Posterior vena cava (tissue), 2 donors: ENCODE measurements at places on chromosomes 2 and 18. TPM values are rescaled to one million over a fixed set of nuclear protein-coding genes. Genes with fewer than 3 reads are reported as not detected.

DNA sequence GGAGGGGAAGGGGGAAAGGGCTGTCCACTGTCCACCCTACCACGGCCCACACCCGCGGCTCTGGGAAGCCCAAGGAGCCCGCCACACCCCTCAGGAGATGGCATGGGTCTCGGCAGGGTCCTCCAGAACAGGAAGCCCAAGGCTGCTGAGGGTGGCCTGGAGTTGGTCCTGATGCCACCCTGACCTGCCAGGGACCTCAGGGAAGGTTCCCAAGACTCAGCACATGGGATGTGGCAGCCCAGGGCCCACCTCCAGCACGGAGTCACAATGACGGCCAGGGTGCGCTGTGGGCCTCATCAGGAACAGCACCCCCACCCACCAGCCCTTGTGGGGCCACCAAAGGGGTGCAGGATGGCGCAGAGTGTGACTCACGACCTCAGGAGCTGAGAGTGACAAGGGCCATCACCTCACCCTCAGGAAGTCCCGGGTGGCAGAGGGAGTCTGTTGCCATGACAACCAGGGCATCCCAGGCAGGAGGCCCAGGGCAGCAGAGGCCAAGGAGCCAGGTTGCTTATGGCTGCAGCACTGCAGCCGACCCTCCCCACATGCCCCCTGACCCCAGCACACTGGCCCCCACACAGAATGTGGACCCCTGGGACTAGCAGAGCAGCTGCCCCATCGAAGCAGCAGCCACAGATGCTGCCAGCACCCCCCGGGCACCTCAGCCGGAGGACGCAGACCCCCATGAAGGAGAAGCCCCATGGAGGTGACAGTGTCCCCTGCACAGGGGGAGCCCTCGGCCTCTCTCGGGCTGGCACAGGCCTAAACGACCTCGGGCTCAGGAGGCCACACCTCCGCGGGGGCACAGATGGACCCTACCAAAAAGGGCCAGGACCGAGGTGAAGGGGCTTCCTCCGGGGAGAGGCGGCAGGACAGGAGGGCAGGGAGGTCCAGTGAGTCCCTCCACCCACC, 34.3 kb downstream of the KIF1A start:
- DNase-seq: peak; percentile 72

DNA sequence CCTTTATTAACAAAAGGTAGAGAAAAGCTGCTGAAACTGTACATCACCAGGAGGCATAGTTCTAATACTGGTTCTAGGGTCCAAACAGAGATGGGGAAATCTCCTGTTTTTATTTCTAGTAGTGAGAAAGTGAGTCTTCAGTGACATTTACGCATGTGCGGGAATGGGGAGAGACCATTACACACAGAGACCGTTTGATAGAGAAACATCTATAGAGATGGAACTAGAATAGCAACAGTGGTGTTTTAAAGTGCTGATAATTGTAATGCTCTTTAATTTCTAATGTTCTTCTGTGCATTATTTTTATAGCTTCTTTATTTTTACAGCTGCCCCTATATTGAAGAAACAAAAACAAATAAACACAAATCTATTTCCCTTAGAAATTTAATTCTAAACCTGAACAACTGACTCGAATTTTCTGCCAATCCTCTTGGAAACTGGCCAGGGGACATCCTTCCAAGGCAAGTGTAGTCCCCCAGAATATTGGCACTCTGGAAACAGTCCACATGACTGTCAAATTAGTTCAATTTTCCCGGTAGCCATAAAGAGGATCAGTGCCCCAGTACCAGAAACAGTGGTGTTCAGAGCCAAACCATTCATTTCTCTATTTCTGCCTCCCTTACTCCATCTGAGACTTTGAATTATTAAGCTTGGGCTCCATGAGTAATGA, 260.9 kb downstream of the ICOS start:
- DNase-seq: no peak

- DNase-seq: no peak
Observed at GRCh38 chr18:28468901-28469300, 292.0 kb upstream of the CDH2 start.

- no peak for DNase-seq
Observed at GRCh38 chr2:61512768-61513398, 25.3 kb downstream of the XPO1 start.

- no peak for DNase-seq
Observed at GRCh38 chr2:166297951-166298350, 77.8 kb downstream of the SCN9A start.

DNA sequence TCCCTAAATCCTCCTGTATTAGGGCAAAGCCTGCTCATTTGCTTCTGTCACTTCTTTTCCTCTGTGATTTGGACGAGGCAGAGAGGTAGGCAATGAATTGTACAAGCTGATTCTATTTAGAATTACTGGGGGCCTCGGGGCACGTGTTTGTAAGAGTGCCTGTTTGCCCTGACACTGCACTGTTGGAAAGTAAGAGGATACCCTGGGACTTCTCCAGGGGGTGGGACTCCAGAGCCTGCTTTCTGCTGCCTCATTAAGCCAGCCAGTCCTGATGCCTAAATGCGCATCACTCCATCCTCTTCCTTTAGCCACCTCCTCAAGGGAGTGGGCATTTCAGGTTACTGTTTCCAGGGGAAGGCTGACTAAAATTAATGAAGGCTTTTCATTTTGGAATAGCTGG, 134.3 kb downstream of the TDRD15 start:
- DNase-seq: no peak

DNA sequence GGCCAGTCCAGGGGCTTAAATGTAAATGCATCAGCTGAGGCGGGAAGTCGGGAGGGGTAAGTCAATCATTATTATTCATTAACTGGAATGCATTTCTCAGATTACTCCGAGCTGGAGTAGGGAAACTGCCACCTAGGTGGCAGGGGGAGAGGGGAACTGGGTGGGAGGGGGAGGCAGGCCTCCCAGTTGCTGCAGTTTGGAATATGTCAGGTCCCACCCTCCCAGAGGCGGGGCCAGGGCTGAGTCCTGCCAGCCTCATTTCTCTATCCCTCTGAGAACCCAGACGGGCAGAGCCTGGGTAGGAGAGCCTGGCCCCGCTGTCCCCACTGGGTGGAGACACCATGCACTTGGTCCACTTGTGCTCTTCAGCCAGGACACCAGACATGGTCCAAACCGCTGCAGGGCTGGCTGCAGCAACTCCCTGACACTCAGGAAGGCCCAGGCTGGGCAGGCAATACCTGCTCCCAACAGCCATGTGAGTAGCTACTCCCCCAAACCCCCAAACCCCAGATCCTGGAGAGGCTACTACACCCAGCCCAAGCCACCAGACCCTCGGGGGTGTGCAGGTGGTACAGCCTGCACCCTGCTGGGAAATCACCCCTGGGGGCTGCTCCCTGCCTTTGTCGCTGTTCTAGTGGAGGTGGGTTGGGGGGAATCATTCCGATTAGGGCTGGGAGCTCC, at the start of gene GPBAR1:
Gene GPBAR1 (plus strand): TSS at position 274 of the 681 bp plus-strand sequence. CDS start 1,710 bp downstream, outside the sequence.
- DNase-seq: peak; percentile 84

DNA sequence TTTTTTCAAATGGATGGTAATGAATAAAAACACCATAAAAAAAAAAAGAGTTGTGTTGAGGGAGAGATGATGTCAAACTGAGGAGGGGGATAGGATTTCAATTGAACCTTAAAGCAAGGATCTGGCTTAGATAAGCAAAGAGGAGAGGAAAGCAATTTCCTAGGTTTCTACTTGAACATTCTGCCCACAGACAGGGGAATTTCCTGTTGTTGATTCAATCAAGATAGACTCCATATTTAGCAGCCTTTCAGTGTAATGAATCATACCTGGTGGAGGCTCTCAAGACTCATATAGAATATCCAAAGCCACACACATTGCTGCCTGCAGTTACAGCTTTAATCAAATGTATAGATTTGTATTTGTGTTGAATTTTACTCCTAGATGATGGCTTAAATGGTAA, 294.4 kb upstream of the PIK3C3 start:
- no peak for DNase-seq

DNA sequence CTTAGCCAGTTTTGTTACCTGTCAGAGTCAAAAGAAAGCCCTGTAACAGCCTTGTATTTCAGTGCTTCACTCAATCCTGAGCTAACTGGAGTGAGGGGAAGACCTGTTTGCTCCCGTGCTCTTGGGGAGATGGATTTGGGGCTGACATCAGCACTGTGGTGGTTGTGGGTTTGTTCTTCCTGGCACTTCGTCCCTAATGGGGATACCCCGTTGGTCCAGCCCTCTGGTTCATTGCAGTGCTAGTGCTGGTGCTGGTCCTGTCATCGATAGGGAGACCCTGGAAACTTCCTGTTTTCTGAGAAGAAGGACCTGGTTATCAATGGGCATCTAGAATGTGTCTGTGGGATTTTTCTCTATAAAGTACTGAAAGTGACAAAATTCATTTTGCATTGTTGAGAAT, 205.4 kb downstream of the ZNF407 start:
- no peak for DNase-seq

DNA sequence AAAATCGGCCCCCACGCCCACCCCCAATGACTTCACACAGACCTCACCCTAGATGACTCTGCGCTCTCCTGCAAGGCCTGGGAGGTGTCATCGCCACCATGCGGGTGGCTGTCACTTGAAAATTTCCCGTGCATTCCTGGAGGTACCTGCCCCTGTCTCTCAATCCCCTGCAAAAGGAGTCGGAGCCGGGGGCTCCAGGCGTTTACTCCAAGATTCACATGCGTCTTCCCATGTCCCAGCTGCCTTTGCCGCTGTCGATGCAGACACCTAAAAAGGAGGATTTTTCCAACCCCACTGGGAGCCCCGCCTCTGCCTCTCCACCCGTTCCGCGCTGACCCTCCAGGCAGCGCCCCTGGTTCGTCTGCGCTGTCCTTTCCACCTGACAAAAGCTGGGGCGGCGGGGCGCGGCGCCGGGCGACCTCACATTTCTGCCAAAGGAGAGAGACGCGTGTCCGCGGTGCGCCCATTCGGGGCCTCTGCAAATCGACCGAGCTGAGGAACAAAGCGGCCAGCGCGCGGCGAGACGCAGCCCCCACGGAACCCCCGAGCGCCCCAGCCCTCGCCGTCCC, 667 bp downstream of the REEP1 start:
- DNase-seq: peak; percentile 83

GRCh38 chr2:216880509-216881184, 20.8 kb upstream of the TNP1 start:
- no peak for DNase-seq

DNA sequence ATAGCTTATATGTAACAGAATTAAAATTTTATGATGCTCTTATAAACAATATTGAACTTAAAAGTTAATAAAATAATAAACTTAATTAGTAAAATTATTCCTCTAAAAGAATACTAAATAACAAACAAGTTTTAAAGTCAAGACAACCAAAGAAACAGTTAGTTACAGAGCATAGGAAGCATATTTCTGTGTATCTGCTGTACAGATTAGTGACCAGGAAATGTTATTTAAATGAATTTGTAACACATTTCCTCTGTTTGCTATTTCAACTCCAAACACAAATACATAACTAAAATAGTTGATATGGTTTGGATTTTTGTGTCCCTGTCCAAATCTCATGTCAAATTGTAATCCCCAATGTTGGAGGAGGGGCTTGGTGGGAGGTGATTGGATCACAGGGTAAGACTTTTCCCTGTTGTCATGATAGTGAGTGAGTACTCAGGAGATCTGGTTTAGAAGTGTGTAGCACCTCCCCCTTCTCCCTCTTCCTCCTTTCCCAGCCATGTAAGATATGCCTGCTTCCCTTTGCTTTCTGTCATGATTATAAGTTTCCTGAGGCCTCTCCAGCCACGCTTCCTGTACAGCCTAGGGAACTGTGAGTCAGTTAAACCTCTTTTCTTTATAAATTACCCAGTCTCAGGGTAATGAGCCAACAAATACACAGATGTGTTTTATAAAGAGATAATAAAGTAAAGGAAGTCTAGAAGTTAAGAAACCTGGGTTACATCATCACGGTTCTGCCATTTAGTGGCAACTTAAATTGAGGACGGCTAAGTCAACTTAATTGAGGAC, 51.8 kb downstream of the ROCK2 start:
- no peak for DNase-seq

GRCh38 chr2:192932376-192932775, 737.6 kb upstream of the TMEFF2 start:
- DNase-seq: no peak

Gene SULT1C4
- 2.8 TPM for total RNA-seq

Gene ADRA2B
- 7.1 TPM for total RNA-seq

Gene XIRP2
- total RNA-seq: 0.42 TPM

Gene MC2R
- total RNA-seq: not detected

Gene FAP
- total RNA-seq: 54.8 TPM

Gene MAPK4
- 8.7 TPM for total RNA-seq

Gene TCF4
- total RNA-seq: 98.7 TPM

Gene MEX3C
- total RNA-seq: 27.4 TPM

Gene SP140
- 2.3 TPM for total RNA-seq

Gene RNF144A
- total RNA-seq: 11.8 TPM

Gene AFG3L2
- total RNA-seq: 26.4 TPM

Gene ACTG2
- total RNA-seq: 2,422 TPM
